HT1080 (cell line): ENCODE measurements at places on chromosomes 7 and 10.

GRCh38 chr7:2820508-2820934, 23.6 kb downstream of the GNA12 start:
- DNase-seq: peak; percentile 98

DNA sequence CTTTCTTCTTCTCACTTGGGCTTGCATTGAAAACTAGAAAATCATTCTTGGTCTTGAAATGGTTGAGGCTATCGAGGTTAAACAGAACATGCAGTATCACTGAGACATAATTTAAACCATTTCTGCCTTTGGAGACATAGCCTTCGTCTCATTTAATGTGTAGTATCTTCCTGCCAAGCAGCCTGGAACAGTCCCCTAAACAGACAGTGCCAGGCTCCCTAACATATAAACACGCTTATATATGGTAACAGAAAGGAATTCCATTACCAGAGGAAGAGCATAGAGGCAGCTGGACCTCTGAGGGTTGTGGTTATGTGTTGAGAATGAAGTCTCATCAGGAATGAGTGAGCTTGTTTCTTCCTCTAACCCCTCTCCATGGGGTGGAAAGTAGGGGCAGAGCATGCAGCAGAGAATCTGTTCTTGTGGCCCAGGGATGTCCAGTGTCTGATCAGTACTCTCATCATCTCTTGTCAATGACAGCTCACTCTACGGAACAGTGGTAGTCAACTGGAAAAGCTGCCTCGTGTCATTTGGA, 11.2 kb downstream of the CACNB2 start:
- DNase-seq: no peak

DNA sequence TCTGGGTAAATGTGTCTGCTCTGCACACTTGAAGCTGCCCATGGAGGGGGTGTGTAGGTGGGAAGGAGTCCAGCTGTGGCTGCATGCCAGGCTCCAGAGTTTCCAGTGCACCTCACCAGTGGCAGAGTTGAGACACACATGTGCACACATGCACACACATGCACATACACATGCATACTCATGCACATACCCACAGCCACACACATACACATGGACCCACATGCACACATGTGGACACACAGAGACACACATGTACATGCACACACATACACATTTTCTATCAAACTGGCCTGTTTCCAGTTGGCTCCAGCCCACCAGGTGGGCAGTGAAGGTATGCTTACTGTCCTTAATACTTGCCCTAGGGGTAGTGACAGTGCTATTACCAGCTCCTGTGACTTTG, 99.7 kb downstream of the RAMP3 start:
- no peak for DNase-seq

GRCh38 chr7:132368246-132368900, 207.9 kb downstream of the PLXNA4 start:
- no peak for DNase-seq

- no peak for DNase-seq
Measured at GRCh38 chr10:126851414-126852108, 53.7 kb upstream of the DOCK1 start.

DNA sequence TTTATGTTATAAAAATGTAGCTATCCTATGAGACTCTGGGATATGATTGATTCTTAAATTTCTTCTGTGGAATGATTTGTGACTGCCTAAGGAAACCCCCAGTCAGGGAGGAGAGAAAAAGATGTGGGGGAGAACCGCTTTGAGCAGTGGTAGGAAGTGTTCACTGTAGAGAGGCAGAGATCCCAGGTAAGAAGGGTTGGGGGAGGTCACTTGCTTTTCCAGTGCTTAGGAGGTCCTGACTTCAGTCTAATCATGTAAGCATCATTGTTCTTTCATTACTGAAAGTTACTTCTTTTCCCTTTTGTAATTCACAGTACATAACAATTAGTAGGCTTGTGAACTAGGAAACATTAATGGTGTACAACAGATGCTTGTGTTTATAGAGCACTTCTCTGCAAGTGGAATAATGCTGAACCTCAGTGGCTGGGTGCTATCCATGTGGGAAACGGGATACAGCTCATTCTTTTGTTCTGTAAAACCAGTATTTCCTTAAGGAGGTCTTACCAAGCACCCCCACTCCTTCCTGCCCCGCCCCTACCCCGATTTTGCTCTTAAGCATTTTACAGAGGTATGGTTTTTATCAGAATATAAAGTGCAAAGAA, 165.4 kb downstream of the ST7 start:
- peak; percentile 6 for DNase-seq

DNA sequence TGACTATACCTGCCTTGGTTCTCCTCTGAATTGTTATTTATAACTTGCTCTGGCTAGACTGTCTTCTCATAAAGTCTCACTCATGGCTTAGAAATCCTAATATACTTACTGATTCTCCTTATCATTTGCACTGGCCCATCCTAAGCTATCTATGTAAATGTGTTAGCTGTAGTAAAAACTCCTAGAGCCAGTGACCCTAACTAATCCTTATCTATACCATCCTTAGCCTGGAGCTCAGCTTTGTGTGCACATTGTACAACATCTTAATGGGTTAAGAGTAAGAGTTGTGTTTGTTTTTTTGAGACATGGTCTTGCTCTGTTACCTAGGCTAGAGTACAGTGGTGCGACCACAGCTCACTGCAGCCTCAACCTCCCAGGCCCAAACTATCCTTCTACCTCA, 40.8 kb downstream of the LAMB4 start:
- no peak for DNase-seq

DNA sequence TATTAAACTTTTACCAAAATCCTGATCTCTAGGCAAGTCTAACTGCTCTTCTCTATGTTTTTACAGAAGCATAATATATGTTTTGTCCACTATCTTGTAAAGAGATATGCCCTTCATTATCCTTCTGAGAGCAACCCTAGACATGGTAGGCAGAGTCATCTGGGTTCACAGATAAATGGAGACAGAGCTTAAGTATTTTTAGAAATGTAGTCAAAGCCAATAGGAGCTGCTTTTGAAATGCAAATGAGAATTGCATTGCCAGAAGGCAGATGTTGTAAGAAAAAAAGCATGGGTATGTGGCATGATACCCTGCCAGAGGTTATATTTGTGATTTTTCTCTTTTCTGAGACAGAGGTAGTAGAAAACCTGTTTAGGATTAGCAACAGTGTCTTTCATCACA, 964.8 kb downstream of the SORCS3 start:
- DNase-seq: no peak

DNA sequence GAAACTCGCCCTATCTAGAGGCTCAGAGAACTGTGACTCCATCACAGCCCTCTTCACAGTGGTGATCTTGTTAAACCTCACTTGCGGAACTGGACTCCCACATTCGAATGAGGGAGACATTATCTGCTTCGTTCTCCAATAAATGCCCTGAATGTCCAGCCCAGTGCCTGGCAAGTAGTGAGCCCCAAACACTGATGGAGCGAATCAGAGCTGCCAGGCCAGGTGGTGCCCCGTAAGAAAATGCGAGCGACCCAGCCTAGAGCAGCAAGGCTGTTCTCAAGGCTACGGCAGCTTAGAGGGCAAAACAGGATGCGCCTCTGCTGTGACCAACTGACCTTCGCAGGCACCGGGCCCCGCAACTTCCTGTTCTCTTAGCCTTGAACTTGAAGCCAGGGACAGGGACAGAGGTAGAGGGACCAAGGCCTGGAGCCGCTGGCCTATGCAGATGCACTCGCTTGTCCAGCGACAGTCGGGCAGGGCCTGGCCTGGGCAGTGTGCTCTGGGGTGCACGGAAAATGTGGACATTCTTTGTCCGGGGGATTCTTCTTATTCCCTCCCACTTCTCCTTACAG, 217.6 kb downstream of the TCERG1L start:
- DNase-seq: no peak

GRCh38 chr7:143002106-143002505, 24.8 kb downstream of the OR9A2 start:
- DNase-seq: no peak

DNA sequence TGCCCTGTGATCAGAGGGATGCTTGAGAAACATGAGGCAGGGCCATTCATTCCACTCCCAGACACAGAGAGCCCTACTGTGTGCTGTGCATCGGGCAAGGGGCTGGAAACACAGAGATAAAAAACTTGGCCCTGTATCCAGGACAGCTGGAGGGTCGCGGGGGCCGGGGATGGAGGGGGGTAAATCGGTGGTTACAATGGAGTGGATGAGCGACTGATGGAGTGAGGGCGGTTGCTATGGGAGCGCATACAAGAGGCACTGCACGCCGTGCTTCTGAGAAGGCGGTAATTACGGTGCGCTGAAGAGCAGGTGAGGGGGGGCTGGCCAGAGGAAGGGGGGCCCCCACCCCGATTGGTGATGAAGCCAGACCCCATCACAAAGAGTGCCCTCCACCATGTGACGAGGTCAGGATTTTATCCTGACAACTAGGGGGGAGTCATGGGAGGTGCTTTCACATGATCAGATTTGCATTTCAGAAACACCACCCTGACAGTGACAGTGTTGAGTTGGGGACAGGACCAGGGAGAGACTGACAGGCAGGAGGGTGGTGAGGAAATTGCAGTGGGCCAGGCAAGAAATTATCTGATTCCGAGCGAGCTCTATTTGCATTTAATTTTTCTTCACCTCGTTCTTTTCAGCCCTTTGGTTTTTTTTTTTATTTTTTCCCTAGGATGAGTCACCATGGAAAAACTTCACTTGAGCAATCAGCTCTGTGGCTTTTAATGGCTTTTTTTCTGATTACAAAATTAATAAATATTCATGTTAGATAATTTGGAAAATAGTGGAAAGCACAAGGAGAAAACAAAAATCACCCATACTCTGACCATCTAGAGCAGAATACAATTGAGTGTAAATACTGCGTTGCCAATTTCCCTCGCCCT, 7.8 kb downstream of the CPA5 start:
- peak; percentile 66 for DNase-seq

DNA sequence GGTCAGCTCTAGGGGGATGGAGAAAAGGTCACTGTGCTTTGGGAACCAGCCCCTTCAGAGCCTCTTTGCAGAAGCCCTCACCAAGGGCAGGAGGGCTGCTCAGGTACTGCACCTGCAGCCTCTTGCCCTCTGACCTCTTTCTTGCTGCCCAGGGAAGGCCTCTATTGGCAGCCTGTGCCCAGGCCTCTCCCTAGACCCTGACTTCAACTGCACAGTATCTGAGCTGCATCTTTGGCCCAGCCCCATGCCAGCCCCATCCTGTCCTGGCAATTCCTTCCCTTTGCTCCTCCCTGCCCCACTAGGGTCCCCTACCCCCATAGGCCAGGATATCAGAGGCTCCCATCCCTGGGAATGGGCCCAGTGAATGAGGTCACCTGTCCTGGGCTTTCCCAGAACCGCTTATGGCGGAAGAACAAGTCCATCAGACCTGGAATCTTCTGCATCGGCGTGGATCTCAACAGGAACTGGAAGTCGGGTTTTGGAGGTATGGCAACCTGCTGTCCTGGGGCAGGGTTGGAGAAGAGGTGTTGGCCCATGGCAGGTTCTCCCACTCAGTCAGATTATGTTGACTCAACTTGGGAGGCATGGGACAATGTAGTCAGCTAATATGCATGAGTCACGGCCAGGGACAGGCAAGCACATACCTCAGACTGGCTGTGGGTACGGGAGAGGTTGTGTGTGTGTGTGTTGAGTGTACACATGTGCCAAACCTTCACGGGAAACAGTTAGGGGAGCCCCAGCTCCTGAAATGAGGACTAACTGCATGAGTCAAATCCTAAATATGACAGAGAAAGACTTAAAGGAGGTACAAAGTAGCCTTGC, 17.1 kb upstream of the CPA1 start:
- peak; percentile 97 for DNase-seq

DNA sequence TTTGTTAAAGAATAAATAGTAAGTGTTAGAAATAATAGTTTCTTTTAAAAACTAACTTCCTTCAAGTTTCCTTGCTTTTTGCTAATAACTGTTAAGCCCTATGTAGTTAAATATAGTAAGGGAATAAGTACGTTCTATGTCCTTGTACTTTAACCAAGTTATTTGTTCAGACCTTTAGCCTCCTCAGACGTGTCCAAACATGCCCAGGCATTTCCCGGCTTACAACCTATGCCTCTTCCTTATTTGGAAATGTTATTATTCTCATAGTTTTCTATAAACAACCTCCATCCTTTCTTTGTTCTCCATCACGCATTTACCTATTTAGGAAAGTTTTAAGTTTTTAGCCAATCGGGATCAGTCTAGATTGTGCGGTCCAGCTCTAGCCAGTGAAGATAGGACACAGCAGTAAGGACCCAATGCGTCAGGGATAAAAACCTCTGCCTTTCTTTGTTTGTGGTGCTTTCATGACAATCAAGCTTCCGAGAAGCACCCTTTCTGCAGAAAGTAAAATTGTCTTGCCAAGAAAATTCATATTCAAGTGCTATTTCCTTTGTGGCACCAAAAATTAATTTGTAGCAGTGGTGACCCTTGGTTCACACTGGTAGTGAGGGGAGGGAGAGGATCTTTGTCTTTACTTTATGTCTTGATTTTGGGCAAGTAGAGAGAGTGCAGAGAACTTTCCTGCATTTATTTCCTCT, 851.3 kb upstream of the POM121L12 start:
- no peak for DNase-seq
